Fibroblast of lung (primary cell): ENCODE measurements at places on chromosomes 16 and 17. TPM values are rescaled to one million over a fixed set of nuclear protein-coding genes. Genes with fewer than 3 reads are reported as not detected.

CFAP52 gene
- 0.07 TPM in 1 of 2 replicates, not detected in the other for polyA plus RNA-seq

NPIPB6 gene
- polyA plus RNA-seq = 0.05 and 0.23 TPM in 2 replicates

AGRP gene
- not detected in 2 replicates for polyA plus RNA-seq

PRR35 gene
- not detected in 2 replicates for polyA plus RNA-seq

CLEC19A gene
- not detected in 2 replicates for polyA plus RNA-seq

DNA sequence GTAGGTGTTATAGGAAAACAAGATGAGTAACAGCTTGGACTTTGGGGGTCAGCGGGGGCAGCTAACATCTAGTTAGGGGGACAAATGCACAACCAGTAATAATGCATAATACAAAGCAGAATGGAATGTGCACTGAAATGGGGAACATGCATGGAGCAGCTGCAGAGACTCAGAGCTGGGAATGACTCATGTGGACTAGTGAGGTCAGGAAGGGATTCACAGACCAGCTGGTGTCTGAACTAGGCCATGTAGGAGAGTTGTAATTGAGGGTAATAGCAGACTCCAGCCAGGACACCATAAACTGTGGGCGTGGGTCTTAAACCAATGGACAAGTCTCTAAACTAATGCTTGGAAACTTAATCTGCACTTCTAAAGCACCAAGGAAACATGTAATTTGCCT is 176.8 kb upstream of the ASIC2 start:
- H3K36me3 ChIP-seq = no peaks in the 10 kb centered on the region
- no peaks in the 10 kb centered on the region for H3K4me1 ChIP-seq
- H3K27me3 ChIP-seq = no peaks in the 10 kb centered on the region

- H3K36me3 ChIP-seq = no peaks in the 10 kb centered on the region
- H3K4me1 ChIP-seq = peaks cover 2% of the 10 kb centered on the region
- H3K27me3 ChIP-seq = peaks cover 2% of the 10 kb centered on the region
- no peak for DNase-seq
- peak overlapping the region; percentile 68 for H3K27ac ChIP-seq
These were observed 14.7 kb upstream of the PLLP start for GRCh38 chr16:57299009-57299718.

DNA sequence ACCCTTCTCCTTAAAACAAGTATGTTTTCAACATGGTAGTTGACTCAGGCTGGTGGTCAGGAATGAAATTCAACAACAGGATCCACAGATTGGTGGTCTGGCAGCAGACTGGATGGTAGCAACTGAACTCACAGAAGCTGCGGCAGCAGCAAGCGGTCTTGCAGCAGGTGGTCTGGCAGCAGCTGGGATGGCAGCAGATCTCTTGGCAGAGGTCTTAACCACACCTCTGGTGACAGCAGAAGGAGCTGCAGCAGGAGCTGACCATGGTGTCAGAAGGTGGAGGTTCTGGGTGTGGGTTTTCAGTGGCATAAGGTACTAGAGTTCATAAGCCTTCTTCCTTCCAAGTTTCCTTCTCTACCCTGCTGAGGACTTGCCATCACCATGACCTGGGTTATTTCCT is 2.2 kb upstream of the KRTAP4-1 start:
- no peak overlapping the region for H3K27ac ChIP-seq
- DNase-seq = no peak
- H3K36me3 ChIP-seq = no peaks in the 10 kb centered on the region
- no peaks in the 10 kb centered on the region for H3K4me1 ChIP-seq
- H3K4me3 ChIP-seq = no peak overlapping the region

- no peak overlapping the region for H3K27ac ChIP-seq
- H3K4me1 ChIP-seq = peaks cover 14% of the 10 kb centered on the region
- H3K36me3 ChIP-seq = peaks cover 48% of the 10 kb centered on the region
- no peak for DNase-seq
- H3K27me3 ChIP-seq = no peaks in the 10 kb centered on the region
- H3K4me3 ChIP-seq = no peak overlapping the region
These were observed 2.8 kb downstream of the RNF40 start for GRCh38 chr16:30764816-30765465.

DNA sequence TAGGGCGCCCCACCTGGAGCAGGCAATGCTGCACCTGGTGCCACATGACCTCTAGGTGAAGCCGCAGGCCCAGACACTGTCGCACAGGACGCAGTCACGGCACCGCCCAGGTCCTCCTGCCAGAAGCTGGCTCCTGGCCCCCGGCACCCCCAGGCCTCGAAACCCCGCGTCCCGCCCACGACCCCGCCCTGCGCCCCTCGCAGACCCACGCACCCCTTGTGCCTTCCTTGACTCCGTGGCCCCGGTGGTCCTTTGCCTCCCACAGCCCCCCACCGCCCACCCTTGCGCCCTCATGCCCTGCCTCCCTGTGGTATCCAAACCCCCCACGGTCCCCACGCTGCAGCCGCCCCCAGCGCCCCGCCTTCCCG is 6.3 kb upstream of the C1QTNF8 start:
- no peak for DNase-seq
- no peaks in the 10 kb centered on the region for H3K4me1 ChIP-seq
- H3K36me3 ChIP-seq = no peaks in the 10 kb centered on the region
- H3K27ac ChIP-seq = no peak overlapping the region
- H3K4me3 ChIP-seq = no peak overlapping the region

DNA sequence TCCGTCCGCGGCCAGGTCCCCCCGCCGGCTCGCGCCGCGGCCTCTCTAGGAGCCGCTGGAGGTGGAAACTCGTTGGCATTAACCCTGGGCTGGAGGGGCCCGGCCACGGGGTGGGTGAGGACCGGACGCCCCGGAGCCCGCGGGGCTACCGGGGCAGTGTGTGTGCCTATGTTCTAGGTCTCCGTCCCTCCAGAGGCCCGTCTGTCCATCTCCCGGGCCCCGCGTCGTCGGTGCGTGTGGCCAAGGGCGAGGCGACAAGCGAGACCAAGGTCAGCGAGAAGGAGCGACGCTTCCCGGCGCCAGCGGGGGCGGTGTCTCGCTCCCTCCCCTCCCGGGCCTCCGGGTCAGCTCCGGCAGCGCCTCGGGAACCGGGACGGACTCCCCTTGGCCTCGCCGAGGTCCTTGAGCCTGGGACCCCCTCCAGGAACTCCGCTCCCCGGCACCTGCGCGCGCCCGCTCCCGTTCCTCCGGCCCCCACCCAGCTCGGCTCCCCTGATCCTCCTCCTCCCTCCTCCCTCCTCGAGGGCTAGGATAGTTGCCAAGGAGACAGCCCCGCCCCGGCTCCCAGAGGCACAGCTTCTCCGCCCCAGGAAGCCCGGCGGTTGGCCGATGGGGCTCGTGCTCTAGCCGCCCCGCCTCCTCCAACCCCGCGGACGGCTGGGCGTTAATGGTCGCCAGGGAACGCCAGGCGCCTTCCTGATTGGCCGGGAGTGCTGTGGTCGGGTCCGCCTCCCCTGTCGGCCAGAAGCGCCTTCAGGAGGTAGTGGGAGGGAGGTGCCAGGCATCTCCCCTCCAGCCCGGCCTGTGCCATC is 663 bp upstream of the ZNF768 start:
- DNase-seq = peak; percentile 97
- no peaks in the 10 kb centered on the region for H3K27me3 ChIP-seq
- H3K36me3 ChIP-seq = peaks cover 8% of the 10 kb centered on the region
- H3K4me1 ChIP-seq = peaks cover 3% of the 10 kb centered on the region
